Adrenal gland (tissue), 19 donors: ENCODE measurements at places on chromosomes 4 and X. TPM values are rescaled to one million over a fixed set of nuclear protein-coding genes. Genes with fewer than 3 reads are reported as not detected.
A peak's percentile ranks its signal among the peaks of the same experiment; 100 is the strongest.

DNA sequence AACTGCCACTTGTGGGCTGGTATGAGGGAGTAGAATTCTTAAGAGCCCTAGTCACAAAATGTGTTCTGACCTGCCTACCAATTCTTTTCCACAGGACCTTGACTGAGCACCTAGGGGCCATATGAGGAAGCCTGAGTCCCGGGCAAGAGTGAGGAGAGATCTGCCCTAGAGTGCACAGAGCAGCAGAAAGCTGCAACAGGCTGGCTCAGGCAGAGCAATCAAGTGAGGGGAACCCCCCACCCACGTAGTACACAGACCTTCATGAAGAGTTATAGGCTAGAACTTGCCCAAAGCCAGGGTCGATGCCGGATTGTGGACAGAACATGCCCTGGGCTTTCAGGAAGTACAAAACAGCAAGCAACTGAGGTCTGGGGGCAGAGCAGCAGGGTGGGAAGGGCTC lies 117.0 kb downstream of the SPOCK3 start:
- H3K4me3 ChIP-seq, result no peak overlapping the region
- H3K27ac ChIP-seq, result no peak overlapping the region
- no peaks in the 10 kb centered on the region for H3K27me3 ChIP-seq
- DNase-seq, result no peak
- no peaks in the 10 kb centered on the region for H3K36me3 ChIP-seq

DNA sequence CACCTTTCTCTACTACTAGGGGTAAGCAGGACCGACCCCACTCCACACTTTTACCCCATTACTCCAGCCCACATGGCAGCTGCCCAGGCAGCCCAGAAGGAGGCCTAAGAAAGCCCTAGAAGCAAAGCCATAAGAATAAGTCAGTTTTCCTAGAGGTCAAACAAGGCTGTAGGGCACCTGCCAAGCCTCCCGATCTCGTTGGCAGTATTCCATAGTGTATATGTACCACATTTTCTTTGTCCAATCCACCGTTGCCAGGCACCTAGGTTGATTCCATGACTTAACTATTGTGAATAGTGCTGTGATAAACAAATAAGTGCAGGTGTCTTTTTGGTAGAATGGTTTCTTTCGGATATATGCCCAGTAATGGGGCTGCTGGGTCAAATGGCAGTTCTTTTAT lies 54.2 kb downstream of the RHOXF2B start:
- no peak overlapping the region for H3K27ac ChIP-seq
- H3K4me3 ChIP-seq, result no peak overlapping the region
- H3K36me3 ChIP-seq, result no peaks in the 10 kb centered on the region
- no peak for DNase-seq
- H3K27me3 ChIP-seq, result peaks cover 9% of the 10 kb centered on the region

DNA sequence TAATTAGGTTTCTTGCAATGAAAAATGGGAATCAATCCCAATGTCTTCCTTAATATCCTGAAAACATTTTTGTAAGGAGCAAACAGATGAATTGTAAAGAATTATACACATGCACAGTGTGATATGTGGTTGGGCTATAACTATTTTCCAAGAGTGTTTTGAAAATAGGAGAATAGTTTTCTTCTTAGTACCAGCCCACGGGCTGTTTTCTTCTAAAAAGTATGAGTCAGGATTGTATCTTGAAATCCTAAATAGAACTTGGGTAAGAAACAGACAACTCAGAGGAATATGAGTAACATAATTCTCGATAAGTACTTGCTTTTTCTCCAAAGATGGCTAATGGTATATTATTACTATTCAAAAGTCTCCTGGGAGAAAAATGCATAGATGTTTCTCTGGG lies 136.7 kb downstream of the MAGEC2 start:
- no peak overlapping the region for H3K4me3 ChIP-seq
- no peaks in the 10 kb centered on the region for H3K36me3 ChIP-seq
- no peak for DNase-seq
- H3K27ac ChIP-seq, result no peak overlapping the region
- H3K27me3 ChIP-seq, result no peaks in the 10 kb centered on the region

- no peaks in the 10 kb centered on the region for H3K36me3 ChIP-seq
- peak overlapping the region; percentile 30 for H3K27ac ChIP-seq
- peak; percentile 68 for DNase-seq
These were observed 21.2 kb upstream of the FAM156A start for GRCh38 chrX:52979568-52979967.

DNA sequence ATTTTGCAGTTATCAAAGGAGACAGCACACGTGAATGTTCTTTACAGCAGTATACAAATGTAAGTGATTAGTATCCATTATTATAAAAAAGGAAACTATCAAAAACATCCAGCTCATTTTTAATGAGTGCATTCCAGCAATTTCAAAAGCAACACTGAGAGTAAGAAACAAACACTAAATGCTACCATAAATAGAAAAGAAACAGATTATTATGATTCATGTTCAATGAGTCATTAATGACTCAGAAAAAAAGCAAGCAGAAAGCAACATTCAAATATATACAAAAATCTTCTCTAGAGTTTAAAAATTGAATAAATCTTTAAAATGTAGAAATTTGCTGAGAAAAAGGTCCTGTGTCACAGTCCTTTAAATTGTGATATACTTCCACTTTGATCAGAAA lies 346.5 kb upstream of the FMR1 start:
- peaks cover 3% of the 10 kb centered on the region for H3K4me1 ChIP-seq
- H3K4me3 ChIP-seq, result no peak overlapping the region
- DNase-seq, result no peak

DNA sequence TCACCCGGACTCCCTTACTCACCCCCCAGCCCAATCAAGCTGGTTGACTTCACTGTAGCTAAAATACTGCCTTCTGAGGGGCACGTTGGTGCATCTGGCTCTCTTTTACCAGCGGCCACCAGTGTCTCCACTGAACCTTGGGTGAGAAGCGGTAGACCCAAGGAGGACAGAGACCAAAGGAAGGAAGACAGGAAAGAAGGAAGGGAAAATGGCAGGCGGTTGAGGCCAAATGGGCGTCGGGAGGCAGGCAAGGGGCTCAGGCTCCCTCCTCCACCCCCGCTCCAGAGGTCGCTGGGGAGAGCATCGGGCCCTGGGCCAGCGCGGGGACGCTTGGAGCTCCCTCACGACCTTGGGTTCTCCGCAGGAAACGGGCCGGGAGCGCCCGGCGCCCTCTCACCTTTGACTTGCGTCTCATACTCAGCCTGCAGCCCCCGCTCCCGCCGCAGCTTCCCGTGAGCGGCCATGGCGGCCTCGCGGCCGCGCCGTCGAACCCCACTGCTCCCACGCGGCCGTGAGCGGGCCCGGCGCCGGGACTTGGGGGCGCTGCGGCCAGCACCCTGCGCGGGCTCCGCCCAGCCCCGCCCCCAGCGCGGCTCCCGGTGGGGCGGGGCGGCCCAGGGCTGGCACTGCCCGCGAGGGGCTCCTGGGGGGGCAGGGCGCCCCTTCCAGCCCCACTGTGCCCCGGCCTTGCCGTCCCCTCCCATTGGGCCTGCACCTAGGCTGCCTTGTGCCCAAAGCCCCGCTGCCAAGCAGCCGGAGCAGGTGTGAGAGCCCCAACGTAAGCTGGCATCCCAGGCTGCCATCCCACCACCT lies at the start of gene ARHGAP4:
ARHGAP4 (minus strand) TSS at position 526 of the 813 bp plus-strand sequence; CDS start at position 464, 62 bp downstream.
- no peak for DNase-seq
- H3K4me1 ChIP-seq, result peaks cover 45% of the 10 kb centered on the region

The IL2 gene
- not detected for polyA plus RNA-seq

The PLP1 gene
- 6.3 TPM for polyA plus RNA-seq

- H3K36me3 ChIP-seq, result no peaks in the 10 kb centered on the region
- peak; percentile 56 for DNase-seq
- peaks cover 4% of the 10 kb centered on the region for H3K4me1 ChIP-seq
- peak within 1 kb of the TSS; percentile 13 for H3K27ac ChIP-seq
- H3K4me3 ChIP-seq, result no peak within 1 kb of the TSS
- no peaks in the 10 kb centered on the region for H3K27me3 ChIP-seq
These were observed at the start of gene ERVMER34-1 for GRCh38 chr4:52750819-52751486. Gene ERVMER34-1, minus strand, starts transcription at chr4:52751425. Its CDS starts 5,905 bp downstream, at chr4:52745520.

DNA sequence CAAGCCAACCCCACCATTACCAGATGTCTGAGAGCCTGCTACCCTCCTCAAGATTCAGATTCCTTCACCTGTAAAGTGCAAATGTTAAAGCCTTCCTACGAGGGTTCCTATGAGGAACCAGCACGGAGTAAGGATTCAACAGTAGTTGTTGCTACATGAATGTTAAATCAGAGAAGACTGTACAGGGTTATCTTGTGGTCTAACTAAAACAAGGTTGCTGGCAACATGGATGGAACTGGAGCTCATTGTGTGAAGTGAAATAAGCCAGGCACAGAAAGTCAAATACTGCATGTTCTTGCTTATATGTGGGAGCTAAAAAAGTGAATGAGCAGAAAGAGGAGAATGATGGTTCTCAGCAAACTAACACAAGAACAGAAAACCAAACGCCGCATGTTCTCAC lies 238.6 kb downstream of the DCTD start:
- H3K36me3 ChIP-seq, result no peaks in the 10 kb centered on the region
- no peak overlapping the region for H3K4me3 ChIP-seq
- no peak overlapping the region for H3K27ac ChIP-seq
- DNase-seq, result no peak
- H3K27me3 ChIP-seq, result no peaks in the 10 kb centered on the region

The TAF7L gene
- 0.24 TPM for polyA plus RNA-seq

- H3K27ac ChIP-seq, result no peak overlapping the region
- no peaks in the 10 kb centered on the region for H3K27me3 ChIP-seq
- H3K36me3 ChIP-seq, result no peaks in the 10 kb centered on the region
- no peak for DNase-seq
- H3K4me3 ChIP-seq, result no peak overlapping the region
These were observed 23.0 kb downstream of the FLNA start for GRCh38 chrX:154351183-154352011.

DNA sequence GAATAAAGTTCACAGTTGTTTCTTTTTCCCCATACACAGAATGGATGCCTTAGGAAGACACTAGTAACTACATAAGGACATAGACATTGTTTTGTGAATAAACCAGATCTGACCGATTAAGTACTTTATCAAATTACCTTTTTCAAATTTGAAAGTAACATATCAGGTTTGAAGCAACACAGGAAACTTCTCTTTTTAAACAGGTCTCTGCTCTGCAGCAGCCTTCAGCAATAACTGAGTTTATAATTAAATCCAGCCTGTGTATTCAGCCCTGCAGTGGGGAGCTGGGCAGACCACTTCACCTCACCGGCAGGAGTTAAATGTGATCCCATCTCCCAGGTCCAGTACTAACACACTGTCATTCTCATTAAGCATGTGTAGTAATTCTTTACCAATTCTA lies 68.3 kb upstream of the ATOH1 start:
- no peak for DNase-seq
- H3K27me3 ChIP-seq, result no peaks in the 10 kb centered on the region
- H3K4me1 ChIP-seq, result no peaks in the 10 kb centered on the region
- H3K4me3 ChIP-seq, result no peak overlapping the region
- no peak overlapping the region for H3K27ac ChIP-seq

- no peaks in the 10 kb centered on the region for H3K4me1 ChIP-seq
- DNase-seq, result no peak
- H3K27ac ChIP-seq, result no peak overlapping the region
- no peak overlapping the region for H3K4me3 ChIP-seq
- no peaks in the 10 kb centered on the region for H3K27me3 ChIP-seq
These were observed 33.9 kb downstream of the NAA11 start for GRCh38 chr4:79292008-79292407.

- no peaks in the 10 kb centered on the region for H3K27me3 ChIP-seq
- no peak overlapping the region for H3K27ac ChIP-seq
- no peak overlapping the region for H3K4me3 ChIP-seq
- DNase-seq, result no peak
These were observed 1216.8 kb upstream of the PABPC4L start for GRCh38 chr4:135418353-135418752.

The EFHC2 gene
- 0.27 TPM for polyA plus RNA-seq

DNA sequence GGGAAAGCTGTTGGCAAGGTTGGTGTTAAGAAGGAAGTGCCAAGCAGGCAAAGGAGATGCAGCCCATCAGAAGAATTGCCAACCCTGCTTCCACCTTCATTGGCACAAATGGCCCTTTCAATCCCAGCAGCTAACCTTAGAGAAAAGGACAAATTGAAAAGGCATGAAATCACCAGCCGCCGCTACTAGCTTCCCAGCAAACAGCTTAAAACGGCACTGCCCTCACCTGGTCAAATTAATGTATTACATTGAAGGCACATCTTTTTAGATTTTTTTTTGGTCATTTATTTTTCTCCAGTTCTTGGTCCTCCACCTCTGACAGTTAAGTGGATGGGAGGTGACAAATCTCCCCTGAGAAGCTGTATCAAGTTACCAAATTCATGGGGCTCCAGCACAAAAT lies 51.0 kb upstream of the NHSL2 start:
- DNase-seq, result peak; percentile 34
- H3K27me3 ChIP-seq, result peaks cover 28% of the 10 kb centered on the region
- no peak overlapping the region for H3K4me3 ChIP-seq
- H3K36me3 ChIP-seq, result no peaks in the 10 kb centered on the region
- H3K4me1 ChIP-seq, result no peaks in the 10 kb centered on the region

The KDM5C gene
- polyA plus RNA-seq, result 86.2 TPM

DNA sequence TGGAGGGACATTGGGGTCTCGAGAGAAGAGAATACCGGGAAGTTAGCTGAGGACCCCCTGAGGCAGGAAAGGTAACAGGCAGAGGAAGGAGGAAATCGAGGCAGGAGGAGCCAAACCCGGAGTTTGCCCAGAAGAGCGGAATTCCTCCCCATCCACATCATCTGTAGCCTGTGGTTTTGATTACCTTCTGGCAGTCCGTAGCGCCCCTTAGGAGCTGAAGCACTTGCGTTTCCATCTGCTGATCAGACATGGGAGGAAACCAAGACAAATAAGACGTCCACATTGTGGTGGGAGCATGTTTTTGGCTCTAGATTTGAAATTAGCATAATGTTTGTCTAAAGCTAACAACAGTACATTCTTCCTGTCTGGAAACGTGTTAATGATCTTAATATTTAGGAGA lies 26.8 kb upstream of the HMX1 start:
- H3K4me3 ChIP-seq, result no peak overlapping the region
- peaks cover 29% of the 10 kb centered on the region for H3K27me3 ChIP-seq

The KIT gene
- 0.40 TPM for polyA plus RNA-seq

DNA sequence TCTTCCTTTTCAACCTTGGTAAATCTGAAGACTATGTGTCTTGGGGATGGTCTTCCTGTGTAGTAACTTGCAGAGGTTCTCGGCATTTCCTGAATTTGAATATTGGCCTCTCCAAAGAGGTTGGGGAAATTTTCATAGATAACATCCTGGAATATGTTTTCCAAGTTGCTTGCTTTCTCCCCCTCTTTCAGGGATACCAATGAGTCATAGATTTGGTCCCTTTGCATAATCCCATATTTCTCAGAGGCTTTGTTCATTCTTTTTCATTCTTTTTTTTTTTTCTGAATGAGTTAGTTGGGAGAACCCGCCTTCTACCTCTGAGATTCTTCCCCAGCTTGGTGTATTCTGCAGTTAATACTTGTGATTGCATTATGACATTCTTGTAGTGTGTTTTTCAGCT lies 549.2 kb upstream of the AMOT start:
- peaks cover 12% of the 10 kb centered on the region for H3K27me3 ChIP-seq
- no peaks in the 10 kb centered on the region for H3K4me1 ChIP-seq
- DNase-seq, result no peak
- H3K27ac ChIP-seq, result no peak overlapping the region

DNA sequence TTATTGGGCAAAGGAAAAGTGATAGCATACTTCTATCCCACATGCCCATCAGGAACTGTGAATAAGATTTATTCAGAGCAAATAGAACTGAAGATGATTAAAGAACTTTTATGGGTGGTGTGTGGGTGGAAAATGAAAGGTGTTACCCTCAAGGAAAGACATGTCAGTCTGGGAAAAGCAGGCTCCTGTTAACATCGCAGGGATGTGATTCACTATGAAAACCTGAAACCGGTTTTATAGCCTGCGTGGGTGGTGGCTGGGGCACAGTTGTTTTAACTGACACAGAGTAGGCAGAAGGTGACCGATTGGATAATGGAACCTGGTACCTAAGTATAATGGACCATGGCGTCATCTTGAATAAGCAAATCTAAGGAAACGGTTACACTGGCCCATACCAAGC lies 61.3 kb upstream of the CASK start:
- H3K27me3 ChIP-seq, result no peaks in the 10 kb centered on the region
- H3K4me3 ChIP-seq, result no peak overlapping the region
- DNase-seq, result no peak
- no peak overlapping the region for H3K27ac ChIP-seq
- no peaks in the 10 kb centered on the region for H3K4me1 ChIP-seq
